Osteoblast (primary cell): ENCODE measurements at places on chromosomes 7 and 10. TPM values are rescaled to one million over a fixed set of nuclear protein-coding genes. Genes with fewer than 3 reads are reported as not detected.

GRCh38 chr10:21617267-21617666 is 83.2 kb downstream of the MLLT10 start:
- H3K36me3 ChIP-seq, result peaks cover 5% of the 10 kb centered on the region
- H3K4me3 ChIP-seq, result no peak overlapping the region
- DNase-seq, result no peak
- no peak overlapping the region for H3K27ac ChIP-seq

C10orf62 gene
- 0.29 and 0.36 TPM in 2 replicates for total RNA-seq

DNA sequence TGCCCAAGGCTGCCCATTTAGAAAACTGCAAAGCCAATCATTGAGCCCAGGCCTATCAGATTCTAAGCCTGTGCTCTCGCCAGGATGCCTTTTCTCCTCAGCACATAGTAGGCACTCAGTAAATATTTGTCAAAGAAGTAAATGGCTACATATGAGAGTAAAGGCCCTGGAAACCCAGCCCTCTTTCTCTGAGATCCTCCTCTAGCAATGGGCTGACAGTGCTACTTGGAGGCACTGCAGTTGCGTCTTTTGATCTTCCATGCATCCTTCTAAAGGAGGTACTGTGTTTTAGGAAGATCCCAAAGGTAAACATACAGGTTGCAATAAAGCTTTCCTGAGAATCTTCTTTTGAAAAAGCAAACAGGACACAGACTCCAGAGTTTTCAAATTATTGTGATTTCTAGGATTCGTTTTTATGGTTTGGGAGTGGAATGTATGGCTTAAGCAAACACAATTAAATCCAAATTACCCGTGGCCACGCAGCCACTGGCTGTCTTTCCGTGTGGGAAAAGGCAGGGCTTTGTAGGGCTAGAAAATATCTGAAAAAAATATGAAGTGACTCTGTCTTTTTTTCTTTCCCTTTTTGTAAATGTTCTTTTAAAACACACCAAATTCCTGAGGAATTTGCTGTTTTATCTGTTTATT is 151.3 kb upstream of the BMPER start:
- H3K27ac ChIP-seq, result no peak overlapping the region
- H3K27me3 ChIP-seq, result no peaks in the 10 kb centered on the region
- DNase-seq, result no peak
- peaks cover 32% of the 10 kb centered on the region for H3K4me1 ChIP-seq
- H3K4me3 ChIP-seq, result no peak overlapping the region

DNA sequence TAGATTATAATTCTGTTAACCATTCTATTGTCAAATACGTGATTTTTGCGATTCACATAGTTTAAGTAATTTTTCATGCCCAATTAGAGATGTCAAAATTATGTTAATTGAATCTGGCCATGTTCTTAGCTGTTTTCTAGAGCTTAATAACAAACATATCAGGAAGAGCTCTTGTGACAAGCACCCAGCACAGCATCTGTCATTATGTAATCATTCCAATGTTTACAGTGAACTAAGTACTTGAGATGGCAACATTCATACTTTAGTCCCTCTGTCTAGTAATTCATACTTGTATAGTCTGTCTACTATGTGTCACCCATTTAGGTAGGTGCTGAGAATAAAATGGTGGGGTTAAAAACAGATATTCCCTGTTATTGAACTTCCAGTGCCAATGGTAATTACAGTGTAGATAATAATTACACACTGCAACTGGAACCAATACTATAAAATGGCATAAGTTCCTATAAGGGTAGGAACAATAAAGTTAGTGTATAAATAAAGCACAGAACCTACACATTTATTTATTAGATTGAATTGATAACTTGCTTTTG is 55.2 kb downstream of the ZEB1 start:
- no peak for DNase-seq
- H3K4me1 ChIP-seq, result no peaks in the 10 kb centered on the region
- H3K4me3 ChIP-seq, result no peak overlapping the region

DNA sequence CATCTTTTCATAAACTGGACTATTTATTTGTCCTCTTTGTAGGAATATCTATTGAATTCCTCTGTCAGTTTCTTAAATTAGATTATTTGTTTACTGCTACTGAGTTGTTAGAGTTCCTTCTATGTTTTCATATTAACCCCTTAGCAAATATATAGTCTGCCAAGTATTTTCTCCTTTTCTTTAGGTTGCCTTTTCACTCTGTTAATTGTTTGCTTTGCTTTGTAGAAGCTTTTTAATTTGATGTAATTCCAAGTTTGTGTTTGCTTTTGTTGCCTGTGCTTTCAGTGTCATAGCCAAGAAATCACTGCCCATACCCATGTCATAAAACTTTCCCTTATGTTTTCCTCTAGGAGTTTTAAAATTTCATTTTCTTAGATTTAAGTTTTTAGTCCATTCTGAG is 256.2 kb upstream of the SEMA3A start:
- no peak overlapping the region for H3K4me3 ChIP-seq
- no peaks in the 10 kb centered on the region for H3K27me3 ChIP-seq
- no peaks in the 10 kb centered on the region for H3K36me3 ChIP-seq
- DNase-seq, result no peak

- H3K4me1 ChIP-seq, result peaks cover 50% of the 10 kb centered on the region
- no peak overlapping the region for H3K4me3 ChIP-seq
- H3K36me3 ChIP-seq, result no peaks in the 10 kb centered on the region
- no peak for DNase-seq
- H3K27me3 ChIP-seq, result no peaks in the 10 kb centered on the region
Observed at GRCh38 chr7:106616708-106617051, 44.3 kb downstream of the CCDC71L start.

- no peaks in the 10 kb centered on the region for H3K36me3 ChIP-seq
- H3K27me3 ChIP-seq, result no peaks in the 10 kb centered on the region
- H3K27ac ChIP-seq, result no peak overlapping the region
- DNase-seq, result peak; percentile 95
- H3K4me1 ChIP-seq, result peaks cover 5% of the 10 kb centered on the region
- no peak overlapping the region for H3K4me3 ChIP-seq
Observed at GRCh38 chr10:119341459-119342301, 134.3 kb downstream of the GRK5 start.

ABCC2 gene
- total RNA-seq, result 1.5 and 1.8 TPM in 2 replicates

DNA sequence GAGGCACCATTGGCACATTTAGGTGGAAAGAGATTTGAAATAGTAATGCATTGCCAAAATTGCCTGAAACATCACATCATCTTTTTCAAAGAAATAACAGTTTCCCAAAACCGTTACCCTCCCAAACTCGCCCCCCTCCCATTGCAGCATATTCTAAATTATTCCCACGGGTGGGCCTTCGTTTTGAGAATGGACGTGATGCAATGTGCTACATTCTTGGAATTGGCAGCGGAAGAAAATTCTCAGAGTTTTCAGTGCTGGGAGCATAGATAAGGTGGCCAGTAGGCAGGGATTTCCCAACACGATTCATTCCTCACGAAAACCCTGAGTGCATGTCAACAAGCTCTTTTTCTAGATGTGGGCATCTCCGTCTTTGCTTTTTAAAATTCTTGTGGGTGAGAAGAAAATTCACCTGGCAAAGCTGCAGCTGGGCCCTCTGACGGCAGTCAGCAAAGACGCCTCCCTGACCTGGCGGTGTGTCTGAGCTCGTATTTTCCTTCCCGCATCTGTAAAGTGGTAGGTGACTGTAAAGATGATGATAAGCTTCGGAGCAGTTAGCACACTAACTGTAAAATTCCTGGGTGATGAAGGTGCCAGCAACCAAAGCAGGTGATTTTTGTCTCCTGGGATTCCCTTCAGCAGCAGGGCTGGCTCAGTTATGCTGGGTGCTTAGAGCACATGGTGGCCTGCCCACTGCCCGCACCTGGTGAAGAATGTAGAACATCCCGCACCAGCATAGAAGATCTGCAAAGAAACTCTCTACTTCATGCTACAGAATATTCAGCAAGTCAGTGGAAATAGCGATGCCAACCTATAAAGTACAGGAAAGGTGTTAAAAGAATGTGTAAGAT is 141.9 kb upstream of the KLF6 start:
- no peak for DNase-seq
- H3K27ac ChIP-seq, result peak overlapping the region; percentile 32
- H3K4me3 ChIP-seq, result no peak overlapping the region
- H3K36me3 ChIP-seq, result no peaks in the 10 kb centered on the region

DNA sequence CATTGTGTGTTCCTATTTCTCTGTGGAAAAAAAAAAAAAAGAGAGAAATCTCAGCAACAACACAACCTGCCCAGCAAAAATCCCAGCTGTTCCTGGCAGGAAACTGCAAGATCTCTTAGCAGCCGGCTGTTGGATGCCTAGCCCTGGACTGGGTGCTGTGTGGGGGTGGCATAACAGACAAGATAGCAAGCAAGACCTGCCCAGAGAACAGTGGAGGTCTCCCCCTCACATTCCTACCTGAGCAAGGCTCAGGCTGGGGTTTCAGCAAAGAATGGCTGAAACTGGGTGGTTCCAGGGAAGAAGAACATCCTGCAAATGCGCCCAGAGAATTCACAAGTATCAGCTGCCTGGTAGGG is 248.8 kb upstream of the ZMIZ1 start:
- no peak overlapping the region for H3K4me3 ChIP-seq
- H3K27ac ChIP-seq, result no peak overlapping the region
- H3K27me3 ChIP-seq, result peaks cover 35% of the 10 kb centered on the region
- no peak for DNase-seq
- H3K36me3 ChIP-seq, result no peaks in the 10 kb centered on the region
- H3K4me1 ChIP-seq, result no peaks in the 10 kb centered on the region
